ENCODE measurements at places on chromosomes 11 and 22.
A peak's percentile ranks its signal among the peaks of the same experiment; 100 is the strongest.

DNA sequence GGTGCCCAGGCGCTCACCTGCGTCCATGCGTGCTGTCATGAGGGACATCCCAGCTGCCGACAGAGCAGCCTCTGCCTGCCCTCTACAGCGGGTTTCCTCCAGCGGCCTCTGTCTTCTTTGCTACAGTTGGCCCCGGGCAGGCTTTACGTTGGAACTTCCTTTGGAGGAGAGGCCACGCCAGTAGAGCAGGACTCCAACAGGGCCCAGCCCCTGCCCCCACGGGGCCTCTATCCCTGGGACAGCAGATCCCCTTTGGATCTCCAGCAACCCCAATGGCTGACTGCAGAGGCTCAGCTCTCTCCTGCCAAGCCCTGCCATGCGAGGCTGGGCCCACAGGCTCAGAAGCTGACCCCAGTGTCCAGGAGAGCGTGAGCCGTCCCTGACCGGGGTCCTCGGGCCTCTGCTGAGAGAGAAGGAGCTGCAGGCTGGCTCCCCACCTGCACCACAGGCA is 12.1 kb downstream of the TRPM5 start:
- DNase-seq: no peak

DNA sequence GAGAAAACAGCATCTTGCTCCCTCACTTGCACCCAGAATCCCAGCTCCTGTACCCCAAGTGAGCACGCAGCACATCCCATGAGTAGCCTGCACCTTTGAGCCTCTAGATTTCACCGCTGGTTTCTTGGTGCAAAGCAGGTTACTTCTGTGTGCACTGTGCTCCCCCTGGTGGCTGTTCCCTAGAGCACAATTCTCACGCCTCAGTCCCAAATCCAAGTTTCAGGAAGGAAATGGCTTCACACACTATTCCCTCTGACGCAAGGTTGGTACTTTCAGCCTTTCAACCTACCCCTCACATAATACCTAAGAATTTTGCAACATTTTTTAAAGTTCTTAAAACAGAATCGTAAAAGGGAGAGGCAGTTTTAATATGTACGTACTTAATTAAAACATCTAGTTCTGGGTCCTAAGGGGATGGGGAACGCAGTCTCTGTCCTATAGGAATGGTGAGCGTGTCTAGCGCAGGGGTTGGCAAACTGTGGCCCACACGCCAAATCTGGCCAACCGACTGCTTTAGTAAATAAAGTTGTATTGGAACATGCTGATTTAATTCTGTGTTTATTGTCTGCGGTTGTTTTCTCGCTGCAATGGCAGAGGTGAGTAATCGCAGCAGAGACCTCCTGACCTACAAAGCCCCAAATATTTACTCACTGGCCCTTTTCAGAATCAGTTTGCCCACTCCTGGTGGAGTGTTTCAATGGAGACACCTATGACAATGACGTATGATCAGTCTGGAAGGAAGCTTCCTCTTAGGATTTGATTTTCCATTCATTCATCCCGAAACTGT is 27.5 kb downstream of the DHCR7 start:
- DNase-seq: no peak

- DNase-seq: no peak
These were observed 146.8 kb downstream of the DBX1 start for GRCh38 chr11:20013346-20014066.

DNA sequence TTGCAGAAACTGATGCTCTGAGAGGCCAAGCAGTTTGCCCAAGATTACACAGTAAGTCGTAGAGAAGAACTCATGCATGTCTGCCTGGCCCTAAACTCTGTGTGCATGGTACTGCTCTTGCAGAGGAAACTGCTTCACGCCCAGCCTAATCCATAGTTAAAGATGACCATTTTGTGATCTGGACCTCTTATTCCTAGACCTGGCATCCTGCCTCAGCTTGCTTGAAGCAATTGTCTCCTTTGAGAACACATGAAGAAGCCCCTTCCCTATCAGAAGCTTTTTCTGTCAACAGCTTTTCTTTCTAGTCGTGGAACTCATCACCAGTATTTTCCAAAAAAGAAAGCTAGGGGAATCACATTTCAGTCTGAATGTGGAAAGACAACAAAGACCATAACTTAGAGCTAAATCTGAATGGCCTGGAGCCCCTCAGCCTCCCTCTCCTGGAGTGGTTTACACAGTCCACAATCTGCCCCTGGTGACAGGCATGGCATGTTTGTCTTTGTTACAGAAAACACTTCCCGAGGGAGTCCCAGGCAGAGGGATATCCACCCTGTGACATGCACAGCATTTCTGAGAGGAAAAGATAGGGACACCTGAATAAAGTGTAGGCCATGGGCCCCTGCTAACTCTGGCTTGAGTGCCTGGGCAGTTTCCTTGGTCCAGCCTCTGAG is 2.9 kb upstream of the FZD4 start:
- no peak for DNase-seq

GRCh38 chr11:45543808-45544422 is 121.5 kb downstream of the CHST1 start:
- no peak for DNase-seq

DNA sequence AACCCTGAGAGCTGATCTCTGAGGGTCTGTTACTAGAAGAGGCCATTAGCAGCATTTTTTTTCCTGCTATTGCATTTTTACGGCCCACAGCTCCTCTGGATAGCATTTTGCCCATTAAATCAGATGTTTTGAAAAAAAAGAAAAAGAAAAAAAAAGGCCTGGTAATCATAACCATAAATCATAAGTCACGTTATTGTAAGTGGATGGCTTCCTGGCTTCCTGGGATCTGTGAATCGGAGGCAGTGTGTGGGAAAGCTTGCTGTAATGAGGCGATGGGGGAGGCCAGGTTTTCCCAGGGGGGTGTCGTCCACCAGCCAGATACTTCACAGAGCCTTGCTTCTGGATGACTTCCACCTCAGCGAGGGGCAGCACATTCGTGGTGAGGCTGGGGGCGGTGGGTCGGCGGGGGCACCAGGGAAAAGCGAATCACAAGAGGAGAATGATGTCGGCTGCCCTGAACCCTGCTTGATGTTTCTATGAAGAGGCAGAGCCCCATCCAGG is 106.5 kb upstream of the SYT13 start:
- no peak for DNase-seq

- no peak for DNase-seq
These were observed 78.4 kb upstream of the WNT7B start for GRCh38 chr22:46055181-46055875.

- no peak for DNase-seq
These were observed 776.0 kb upstream of the ARHGAP42 start for GRCh38 chr11:99911116-99911515.

DNA sequence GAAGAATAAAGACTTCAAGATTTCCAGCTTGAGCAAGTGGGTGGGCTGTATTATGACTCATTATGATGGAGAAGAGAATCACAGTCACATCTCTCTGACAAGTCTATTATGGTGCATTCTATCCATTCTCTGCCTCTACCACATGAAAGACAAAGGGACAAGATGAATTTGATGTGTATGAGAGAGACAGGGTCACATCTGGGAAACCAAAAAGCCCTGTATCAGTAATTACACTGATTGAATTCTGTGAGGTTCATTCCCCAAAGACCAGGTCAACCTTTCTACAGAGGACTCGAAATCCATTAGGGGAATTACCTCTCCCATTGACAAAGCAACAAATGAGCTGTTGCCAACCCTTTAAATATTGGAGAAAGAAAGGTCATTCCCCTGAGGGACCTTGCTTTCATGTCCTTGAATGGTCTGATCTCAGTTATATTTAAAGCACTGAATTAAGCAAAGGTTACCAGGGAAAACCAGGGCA is 109.6 kb downstream of the USP35 start:
- DNase-seq: no peak

- no peak for DNase-seq
These were observed 84.0 kb downstream of the SLC36A4 start for GRCh38 chr11:93113824-93114223.

DNA sequence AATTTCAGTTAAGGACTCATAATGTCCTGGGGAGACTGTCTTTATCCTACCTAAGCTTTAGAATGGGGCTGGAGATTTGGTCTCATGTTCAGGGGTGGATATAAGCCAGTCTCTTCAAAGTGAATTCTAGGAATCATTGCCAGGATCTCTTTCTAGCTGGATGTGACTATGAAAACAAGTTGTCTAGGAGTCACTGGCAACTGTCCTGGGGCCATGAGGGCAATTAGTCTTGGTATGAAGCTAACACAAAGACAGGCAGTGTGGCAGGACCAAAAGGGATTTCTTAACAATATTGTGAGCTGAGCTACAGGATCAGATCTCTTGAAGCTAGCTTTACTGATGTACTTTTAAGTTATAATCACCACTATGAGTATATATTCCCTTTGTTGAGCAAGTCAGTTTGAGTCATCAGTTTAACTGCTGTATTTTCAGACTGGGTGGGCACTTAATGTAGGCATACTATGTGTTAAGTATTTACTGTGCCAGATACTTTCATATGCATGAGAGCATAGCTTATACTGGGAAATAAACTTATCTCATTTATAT is 390.0 kb upstream of the CCDC90B start:
- DNase-seq: no peak

GRCh38 chr11:82771781-82772180 is 38.1 kb upstream of the FAM181B start:
- DNase-seq: no peak

- no peak for DNase-seq
These were observed 4.6 kb downstream of the GNB1L start for GRCh38 chr22:19849835-19850762.

DNA sequence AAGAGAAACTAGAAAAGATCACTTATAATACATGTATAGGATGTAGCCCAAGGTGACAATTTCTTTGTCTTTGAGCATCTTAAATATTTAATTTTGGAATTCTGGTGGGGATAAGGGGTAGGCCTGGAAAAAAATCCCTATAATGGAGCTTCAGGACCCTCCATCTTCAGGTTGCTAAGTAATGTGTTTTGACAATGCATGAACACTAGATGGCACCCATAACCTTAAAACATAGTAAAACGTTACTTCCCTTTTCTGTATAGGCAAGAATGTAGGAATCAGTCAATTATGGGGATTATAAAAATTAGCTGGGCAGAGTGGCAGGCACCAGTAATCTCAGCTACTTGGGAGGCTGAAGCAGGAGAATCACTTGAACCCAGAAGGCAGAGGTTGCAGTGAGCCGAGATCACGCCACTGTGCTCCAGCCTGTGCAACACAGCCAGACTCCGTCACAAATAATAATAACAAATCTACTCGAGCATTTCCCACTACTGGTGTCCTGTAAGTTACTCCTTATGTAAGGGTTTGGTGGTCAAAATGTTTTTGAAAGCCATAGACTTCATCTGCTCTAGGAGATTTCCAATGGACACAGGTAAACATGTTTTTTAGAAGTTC is 541.9 kb upstream of the CCDC90B start:
- no peak for DNase-seq

- no peak for DNase-seq
These were observed 55.4 kb downstream of the LIF start for GRCh38 chr22:30191040-30191701.

DNA sequence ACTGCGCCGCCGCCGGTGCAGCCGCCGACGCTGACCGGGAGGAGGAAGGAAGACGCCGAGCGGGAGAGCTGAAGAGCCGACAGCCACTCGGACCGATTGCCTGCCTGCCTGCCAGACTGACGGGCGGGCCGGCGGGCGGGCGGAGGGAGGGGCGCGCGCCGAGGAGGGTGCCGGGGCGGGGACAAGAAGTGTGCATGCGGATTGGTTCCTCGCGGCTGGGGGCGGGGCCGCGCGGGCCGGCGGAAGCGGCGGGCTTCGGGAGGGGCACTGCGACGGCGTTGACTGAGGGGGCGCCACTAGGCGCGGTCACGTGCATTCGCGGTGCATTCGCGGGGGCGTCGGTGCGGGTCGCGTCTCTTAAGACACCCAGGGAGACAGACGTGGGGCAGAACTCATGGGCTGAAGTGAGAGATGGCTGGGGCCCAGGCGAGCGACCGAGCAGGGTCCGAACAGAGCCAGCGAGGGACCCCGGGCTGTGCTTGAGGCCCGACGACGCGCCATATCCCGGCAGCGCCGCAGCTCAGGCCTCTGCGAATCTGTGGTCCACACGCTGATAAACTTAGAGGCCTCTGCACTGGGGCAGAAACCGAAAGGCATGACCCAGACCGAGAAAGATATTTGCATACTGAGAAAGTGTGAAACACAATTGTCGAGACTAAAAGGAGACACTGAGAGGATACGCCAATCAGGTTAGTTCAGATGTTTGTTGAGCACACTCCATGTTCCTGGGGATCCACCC is at the start of gene MAPK1:
Gene MAPK1, minus strand, starts transcription at position 118 of the 739 bp plus-strand sequence. CDS start 205 bp downstream, outside the sequence.
- DNase-seq: peak; percentile 91

DNA sequence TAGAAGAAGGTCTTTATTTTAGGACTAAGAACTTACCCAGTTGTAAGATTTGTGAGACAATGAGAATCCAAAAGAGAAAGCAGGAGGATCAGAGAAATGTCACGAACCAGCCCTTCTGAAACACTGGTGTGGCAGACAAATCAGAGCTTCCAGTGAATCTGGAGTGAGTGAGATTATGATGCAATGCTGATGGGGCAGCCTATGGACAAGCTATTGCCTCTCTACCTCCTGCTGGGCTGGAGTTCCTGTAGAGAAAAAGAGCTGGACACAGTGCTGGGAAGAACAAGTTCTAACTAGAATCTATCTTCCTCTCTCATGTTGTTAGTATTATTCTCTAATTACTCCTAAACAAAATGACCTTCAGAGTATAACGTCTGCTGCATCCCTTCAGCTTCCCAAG is 12.0 kb upstream of the ANO3 start:
- DNase-seq: no peak

DNA sequence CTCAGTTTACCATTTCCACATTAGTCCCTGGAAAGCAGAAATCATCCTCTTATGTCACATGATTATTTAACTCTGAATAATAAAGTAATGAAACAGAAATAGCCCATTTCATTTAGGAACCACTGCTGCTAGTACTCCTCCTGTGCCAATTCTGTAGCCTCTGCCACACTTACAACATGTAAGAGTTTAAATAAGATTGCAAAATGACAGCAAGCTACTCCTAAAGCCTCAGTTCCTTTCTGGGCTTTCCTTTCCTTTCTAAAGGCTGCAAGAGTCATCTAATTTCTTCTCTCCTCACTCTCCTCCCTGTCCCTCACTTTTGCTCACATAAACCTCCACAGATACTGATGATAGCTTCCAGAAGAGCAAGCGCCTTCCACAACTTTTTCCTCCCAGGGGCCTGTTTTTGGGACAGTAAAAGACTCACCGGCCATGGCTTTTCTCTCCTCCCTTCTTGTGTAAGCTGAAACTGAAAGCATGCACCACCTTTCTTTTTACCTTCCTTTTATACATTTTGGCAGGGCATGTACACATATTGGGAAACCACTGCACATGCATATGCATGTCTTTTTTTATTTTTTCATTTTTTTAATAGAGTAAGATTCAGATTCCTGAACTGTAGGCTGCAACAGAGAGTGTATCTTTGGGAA is 38.5 kb downstream of the CARD18 start:
- no peak for DNase-seq

GRCh38 chr11:114400915-114401223 is 403 bp downstream of the RBM7 start:
- no peak for DNase-seq
